ENCODE measurements at places on chromosomes 3 and 15.

DNA sequence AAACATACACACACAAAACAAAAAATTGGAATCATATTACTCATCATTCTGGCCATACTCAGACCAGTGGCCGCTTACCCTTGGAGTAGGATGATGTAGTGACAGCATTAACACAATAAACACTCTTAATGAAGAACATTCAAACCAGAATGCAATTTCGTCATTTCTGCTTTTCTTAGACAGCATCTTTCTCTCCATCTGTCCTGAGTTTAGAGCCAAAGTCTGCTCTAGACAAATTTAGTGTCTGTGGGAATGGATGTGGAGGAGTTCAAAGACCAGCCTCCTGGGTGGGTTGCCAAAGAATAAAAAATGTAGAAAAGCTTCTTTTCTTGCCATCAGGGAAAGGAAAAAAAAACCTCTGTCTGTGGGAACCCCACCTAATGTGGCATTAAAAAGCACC is 212.4 kb upstream of the POU1F1 start:
- DNase-seq: no peak

GRCh38 chr15:68765602-68766368 is 54.9 kb downstream of the ANP32A start:
- no peak for DNase-seq

DNA sequence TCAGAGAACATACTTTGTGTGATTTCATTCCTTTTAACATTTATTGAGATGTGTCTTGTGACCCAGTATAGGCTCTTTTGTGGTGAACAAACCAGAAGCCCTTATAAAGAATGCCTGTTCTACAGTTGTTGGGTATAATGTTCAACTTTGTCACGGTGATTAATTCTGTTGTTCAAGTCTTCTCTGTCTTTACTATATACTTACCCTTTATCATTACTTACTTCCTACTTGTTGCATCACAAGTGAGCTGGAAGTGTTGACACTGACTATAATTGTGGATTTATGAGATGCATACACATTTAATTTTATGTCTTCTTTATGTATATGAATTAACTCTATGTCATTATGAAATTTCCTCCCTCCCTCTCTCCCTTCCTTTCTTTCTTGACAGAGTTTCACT is 59.7 kb upstream of the TBL1XR1 start:
- no peak for DNase-seq

DNA sequence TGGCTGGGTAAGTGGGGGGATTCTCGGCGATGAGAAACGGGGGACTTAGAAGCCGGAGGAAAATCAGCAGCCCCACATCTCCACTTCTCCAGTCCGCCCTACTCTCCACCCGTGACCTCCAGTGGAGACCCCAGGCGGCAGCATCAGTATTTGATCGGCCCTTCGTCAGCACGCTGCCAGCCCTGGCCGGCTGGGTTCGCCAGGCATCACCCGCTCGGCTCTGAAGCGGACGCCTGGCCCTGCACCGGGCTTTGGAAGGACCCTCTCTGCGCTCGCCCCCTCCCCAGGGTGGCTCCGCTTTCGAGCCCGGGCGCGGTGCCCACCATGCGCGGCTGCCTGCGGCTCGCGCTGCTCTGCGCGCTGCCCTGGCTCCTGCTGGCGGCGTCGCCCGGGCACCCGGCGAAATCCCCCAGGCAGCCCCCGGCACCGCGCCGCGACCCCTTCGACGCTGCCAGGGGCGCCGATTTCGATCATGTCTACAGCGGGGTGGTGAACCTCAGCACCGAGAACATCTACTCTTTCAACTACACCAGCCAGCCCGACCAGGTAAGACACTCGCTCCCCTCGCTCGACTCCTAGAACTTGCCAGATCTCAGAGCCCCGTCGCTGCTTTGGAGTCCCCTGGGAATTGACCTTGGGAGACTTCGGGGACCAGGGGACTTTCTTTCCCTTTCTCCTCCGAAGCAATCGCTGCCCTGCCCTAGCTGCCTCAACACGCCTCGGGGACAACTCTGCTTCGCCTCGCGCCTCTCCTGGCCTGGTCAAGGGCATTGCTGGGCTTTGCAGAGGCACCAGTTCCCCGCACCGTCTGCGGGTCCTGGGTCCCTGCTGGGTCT is 561 bp downstream of the SIDT1 start:
- no peak for DNase-seq

GRCh38 chr15:27495963-27496459 is 525.0 kb downstream of the GABRG3 start:
- DNase-seq: no peak

GRCh38 chr3:158700559-158700958 is 28.1 kb upstream of the LXN start:
- DNase-seq: no peak

- no peak for DNase-seq
These were observed 48.2 kb upstream of the FMN1 start for GRCh38 chr15:33242669-33243191.

DNA sequence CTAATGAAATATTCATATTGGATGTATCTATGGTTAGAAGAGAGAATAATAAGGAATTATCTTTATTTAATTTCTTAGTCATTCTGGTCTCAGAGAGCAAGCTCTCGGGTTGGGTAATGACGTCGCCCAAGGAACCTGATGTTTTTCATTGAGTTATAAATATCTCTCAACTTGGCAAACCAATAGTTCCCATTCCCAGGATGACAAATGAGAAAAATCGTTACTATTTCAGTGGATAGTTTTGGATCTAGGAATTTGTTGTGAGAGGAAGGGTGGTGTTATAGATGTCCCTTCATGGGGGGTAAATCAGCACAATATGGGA is 162.9 kb upstream of the NR2E3 start:
- DNase-seq: no peak

GRCh38 chr3:126146525-126147146 is 33.8 kb downstream of the ALDH1L1 start:
- no peak for DNase-seq

DNA sequence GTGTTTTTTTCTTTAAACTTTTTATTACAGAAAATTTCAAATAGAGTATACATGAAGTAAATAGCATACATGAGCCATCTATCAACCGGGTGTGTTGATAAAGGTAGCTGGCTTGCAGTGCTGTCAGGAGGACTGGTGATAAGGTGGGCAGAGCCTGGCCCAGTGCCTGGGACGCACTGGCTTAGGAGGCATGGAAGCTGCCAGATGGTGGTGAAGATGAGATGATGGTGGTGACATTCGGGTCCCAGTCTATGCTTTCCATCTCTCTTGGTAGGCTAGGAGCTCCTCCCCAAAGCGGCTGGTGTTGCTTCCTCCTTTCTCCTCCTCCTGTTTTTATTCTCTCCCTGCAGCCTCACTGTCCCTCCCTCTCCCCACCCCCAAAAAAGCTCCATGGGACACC is 101.7 kb downstream of the ADCY5 start:
- no peak for DNase-seq

- peak; percentile 4 for DNase-seq
These were observed 186.5 kb upstream of the GAP43 start for GRCh38 chr3:115436767-115437301.

GRCh38 chr15:41936649-41937567 is 35.4 kb downstream of the EHD4 start:
- DNase-seq: peak; percentile 74

- DNase-seq: no peak
These were observed 25.8 kb downstream of the DYNC1LI1 start for GRCh38 chr3:32544894-32545293.

DNA sequence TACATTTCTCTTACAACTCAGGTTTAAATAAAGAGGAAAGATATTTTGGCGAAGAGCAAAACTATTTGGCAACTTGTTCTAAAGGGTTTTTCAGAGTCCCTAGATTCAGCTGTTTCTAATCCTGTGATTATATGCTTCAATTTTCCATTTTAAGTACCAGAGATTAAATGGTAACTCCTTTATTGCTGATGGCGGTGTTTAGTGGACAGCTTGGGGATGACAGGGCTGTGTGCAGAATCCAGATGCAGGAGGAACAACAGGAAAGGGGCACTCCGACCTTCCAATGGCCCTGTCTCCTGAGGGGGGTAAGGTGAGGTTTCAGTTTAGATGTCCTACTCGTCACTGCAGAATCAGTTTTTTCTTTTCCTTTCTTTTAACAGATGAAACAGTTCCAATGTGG is 405.0 kb downstream of the PDCD6IP start:
- no peak for DNase-seq

GRCh38 chr3:12336099-12336498 is 47.2 kb downstream of the PPARG start:
- DNase-seq: no peak

DNA sequence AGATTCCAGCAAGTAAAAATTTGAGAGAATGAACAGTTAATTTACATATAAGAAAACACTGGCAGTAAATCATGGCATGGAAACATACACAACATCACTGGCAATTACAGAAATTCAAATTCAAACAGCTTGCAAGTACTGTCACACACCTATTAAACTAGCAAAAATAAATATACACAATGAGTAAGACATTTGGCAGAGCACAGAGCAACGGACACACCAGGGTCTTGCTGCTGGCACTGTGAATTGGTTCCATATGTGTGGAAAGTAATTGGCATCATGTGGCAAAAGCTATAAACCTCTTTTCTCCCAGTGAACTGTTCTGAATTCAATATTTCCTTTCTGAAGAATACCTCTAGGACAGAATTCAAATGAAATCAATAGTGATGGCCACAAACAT is 78.3 kb downstream of the LRRK1 start:
- no peak for DNase-seq

- no peak for DNase-seq
These were observed 154.8 kb upstream of the CTNNB1 start for GRCh38 chr3:41044523-41044922.

DNA sequence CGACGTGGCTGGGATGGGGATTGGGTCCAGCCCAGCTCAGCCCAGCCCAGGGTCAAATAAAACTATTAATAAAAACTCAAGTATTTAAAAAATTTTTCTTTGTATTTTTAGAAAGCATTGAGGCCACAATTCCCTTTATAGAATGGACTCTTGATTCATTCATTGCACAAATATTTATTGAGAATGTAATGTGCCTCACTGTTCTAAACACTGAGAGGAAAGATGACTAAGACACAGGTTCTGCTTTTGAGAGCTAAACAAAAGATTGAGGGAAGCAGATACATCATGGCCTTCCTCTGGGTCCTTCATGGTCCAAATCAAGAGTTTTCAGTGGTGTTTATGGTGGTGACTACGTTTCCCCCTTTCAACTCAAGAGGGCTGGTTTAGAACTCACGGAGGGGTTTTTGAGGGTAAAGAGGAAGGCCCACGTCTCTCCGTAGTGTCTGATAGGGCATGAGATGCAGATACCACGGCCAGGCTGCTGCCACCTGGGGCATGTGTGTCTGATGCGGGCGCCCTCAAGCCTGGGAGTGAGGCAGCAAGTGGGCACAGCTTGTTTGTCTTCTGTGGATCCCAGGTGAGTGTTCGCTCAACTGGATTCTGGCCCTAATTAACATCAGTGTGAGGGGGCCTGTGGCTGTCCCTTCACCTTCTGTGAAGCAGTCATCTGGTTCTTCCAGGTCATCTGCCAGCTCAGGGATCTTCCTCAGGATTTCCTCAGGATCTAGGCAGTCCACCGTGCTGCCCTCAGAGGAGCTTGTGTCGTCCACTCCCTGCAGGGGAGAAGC is 73.5 kb upstream of the SCN5A start:
- DNase-seq: no peak

DNA sequence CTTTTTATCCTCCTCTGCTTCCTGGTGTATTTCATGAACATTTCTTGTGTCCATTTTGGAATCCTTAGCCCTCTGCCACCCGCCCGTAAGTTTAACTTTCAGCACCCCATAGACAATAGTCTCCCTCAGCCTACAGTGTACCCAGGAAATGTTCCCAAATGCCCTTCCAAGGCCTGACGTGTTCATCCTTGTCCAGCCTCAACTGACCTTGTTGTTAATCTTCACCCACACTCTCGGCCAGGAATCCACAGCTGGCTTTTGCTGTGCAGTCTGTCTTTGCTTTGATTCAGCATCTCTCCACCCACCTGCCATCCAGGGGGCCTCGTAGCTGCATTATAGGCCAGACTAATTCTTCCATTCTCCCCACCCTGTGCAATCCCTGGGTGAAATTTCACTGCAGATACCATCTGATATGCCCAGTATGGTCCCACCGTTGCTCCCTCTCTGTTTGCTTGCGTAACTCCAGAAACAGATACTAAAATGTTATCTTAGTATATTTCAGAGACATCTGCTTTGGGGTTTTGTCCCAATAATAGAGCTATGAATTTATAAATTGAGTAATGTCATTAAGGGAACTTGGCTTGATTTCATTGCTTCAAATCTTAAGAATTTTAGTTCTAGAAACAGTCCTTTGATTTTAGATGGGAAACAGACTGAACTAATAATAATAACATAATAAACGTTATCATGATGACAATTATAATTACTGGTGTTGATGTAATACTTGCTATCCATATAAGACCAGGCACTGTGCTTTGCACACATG is 16.6 kb downstream of the GUCA1C start:
- no peak for DNase-seq

DNA sequence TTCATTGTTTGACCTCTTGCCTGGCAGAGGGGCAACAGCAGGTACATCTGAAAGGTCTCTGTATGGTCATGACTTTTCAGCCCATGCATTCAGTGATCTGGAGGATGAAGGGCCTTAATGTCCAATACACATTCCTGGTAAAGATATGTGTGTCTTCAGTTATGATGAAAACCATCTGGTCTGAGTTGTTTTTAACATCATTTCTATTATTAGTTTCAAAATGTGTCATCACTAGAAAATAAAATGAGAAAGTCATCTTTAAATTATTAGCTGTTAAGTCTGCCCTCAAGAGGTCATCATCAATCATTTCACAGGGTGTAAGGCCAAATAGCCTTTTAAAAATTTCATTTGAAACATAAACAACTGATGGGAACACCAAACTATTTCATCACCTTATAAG is 92.1 kb upstream of the PLSCR4 start:
- no peak for DNase-seq

DNA sequence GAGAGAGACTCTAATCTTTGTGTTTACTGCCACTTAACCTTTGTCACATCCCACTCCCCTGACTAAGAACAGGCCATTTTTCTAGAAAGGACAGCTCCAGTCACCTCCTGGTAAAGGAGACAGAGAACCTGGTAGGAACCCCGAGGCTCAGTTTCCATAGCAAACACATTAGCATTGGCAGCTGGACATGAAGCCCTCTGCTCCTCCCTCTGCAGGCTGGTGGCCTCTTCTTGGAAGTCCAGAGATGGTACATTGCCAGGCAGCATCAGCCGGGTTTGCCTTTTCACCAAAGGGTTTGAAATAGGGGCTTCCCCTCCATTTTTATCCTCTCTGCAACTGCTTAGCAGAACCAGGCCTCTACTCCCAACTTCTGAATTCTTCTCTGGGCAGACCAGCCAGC is 213.4 kb upstream of the SEMA6D start:
- no peak for DNase-seq

GRCh38 chr3:129021140-129021551 is 20.0 kb downstream of the EFCC1 start:
- no peak for DNase-seq

DNA sequence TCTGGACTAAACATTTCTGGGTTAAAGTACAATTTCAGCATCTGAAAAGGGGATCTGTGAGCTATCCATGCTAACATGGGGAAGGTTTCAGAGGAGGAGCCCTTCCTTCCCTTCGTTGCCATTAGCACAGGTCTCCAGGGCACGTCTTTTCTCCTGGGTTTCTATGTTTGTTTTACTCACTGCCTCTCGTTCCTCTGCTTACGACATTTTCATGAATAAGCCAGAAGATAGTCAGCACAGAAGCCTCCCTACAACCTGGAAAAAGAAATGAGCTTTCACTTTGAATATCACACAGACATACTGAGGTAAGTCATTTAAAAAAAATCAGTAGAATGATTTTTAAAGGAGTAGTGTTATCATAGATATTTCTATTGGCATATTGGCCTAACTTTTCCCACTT is 117.2 kb upstream of the KCNMB2 start:
- DNase-seq: no peak

Measured in stimulated activated CD4-positive, alpha-beta T cell treated with anti-CD3 and anti-CD28 coated beads, TNF-alpha, amount 100 ng/mL, for 48 hours (primary cell).